Inflammatory macrophage treated with lipopolysaccharide for 4 hours (primary cell): ENCODE measurements at places on chromosomes 13 and 19.

DNA sequence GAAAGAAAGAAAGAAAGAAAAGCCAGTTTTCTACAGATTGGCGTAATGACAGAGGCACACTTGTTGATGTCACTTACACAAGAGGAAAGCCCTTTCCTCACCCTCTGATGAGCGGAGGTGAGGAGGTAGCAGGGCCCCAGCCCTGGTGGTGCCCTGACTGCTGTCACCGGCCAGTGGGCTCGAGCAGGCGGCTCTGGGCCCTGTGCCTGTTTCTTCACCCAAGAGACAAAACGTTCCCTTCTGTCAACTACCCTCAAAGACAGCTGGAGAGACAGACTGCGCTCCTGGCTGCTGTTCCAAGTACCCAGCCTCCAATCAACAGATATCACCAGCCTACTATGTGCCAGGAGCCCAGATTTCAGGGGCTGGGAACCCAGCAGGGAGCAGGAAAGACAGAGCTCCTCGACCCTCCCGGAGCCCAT lies 10.1 kb downstream of the EPS15L1 start:
- no peak for DNase-seq

DNA sequence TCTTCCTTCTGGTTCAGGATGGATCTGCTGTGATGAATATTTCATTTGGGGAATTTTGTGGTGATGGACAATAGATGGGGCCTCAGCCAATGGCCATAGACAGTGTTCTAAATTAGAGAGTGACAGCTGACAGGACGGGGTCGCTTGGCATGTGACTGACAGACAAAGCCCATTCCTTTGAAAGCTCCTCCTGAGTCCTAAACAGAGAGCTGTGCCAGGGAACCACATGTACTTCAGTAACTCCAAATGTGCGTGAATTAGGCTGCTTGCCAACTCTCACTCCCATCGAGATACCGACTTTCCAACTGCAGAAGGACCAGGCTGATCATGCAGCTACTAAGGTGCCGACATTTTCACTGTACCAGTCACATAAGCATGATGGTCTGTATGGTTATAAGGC lies 187.7 kb downstream of the SHISA2 start:
- DNase-seq, result no peak

GRCh38 chr13:40969169-40969901 lies 49.8 kb downstream of the ELF1 start:
- peak; percentile 76 for DNase-seq

DNA sequence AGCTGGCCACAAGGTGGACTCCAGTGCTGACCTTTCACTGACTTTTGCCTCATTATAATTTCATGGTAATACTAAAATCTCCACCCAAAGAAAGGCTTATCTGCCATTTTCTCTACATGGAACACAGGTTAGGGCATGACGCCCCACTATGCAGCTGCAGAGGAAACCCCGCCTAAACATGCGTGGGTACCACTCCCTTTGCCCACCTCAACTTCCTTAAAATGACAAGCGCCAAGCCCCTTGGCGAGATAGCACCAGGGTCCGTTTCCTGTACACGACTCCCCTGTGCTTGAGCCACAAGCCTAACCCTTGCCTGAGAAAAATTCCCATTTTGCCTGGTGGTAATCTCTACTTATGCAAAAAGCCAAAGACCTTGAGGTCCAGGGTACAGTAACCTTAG lies 36.0 kb upstream of the PABPC3 start:
- no peak for DNase-seq

DNA sequence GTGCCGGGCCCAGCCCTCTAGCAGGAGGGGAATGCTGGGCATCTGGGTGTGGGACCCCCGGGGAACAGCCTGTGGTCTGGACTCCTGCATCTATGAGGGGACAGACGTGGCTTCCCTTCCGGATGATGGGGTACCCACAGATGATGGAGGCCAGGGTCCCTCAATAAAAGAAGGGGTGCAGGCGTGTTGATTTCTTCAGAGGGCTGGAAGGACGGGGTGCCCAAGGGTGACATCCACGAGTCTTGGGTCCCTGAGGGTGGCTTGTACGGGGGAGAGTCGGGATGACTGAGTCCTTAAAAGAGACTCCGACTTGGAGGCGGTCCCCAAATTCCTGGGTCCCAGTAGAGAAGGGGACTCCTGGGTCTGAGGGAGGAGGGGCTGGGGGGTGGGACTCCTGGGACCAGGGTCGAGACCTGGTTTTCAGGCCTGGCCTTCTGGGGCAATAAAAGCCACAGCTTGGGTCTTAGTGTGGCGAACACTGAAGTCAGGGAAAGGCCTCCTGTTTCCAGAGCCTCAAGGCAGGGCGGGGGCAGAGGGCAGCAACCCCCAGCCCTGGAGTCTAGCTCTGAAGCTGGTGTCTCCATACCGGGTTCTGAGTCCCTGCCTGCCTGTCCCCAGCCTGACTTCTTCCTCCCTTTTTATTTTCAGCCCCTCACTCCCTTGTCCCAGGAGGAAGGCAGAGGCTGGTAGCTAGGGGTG lies 459 bp upstream of the GRIN2D start:
- DNase-seq, result no peak

DNA sequence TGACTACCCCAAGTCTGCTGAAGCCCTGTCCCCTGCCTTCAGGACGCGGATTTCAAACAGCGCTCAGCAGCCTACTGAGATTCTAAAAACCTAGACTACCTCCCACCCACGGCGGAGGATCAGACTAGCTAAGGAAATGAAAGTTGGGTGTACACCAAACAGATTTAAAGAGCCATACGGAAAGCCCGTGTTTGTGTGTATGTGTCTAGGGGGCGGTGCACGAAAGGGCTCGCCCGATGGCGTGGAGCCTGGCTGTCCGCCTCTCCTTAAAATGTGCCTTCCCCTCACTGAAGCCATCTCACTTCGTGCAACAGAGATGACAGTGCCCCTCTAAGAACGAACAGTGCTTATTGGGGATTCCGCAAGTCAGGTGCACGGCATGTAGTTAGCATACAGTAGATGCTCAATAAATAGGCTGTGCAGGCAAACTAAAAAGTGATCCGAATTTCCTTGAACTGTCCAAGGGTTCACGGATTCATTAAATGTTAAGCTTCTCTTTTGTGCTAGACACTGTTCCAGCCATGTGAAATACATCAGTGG lies 639 bp downstream of the LENG1 start:
- peak; percentile 68 for DNase-seq

DNA sequence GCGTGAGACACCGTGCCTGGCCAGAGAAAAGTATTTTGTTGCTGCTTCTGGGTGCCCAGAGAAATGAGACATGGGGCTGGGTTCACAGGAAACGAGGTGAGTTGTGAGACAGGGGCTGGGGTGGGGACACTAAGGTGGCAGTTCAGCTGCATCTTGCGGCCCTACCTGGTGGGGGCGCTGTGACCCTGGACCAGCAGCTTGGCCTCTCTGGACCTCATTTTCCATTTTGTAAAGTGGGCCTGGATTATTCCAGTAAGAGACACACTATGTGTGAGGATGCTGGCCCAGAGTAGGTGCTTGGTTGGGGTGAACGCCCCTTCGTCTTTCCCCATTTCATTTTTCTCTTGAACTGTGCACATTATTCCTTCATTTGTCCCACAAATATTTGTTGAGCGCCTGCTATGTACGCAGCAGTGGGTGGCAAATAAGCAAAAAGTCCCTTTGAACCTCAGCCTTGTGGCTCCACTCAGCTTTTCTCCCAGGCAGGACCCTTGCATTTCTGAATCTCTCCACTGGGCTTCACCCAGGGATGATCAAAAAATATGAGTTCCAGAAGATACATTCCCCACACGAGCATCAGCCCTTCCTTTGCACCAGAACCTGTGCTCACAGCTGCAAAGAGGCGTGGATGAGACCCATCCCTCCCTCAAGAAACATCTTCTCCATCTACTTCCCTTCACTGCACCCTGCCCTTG lies 26.6 kb upstream of the OR10H1 start:
- DNase-seq, result no peak

GRCh38 chr13:111552891-111553655 lies 232.6 kb downstream of the TEX29 start:
- DNase-seq, result no peak

DNA sequence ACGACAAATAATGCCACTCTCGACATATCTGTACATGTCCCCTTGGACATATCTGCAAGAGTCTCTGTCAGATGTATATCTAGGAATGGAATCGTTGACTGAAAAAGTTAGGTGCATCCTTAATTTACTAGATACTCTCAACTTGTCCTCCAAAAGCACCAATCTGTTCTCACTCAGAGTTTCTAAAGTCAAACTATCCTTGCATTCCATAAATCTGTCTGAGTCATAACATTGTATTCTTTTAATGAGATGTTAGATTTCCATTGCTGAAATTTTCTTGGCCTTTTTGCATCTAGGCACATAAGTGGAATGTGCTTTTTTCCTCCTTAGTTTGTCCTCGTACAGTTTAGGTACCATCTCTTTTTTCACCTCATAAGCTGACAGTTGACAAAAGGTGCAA lies 139.8 kb downstream of the PTPRS start:
- DNase-seq, result no peak

GRCh38 chr13:85080691-85081090 lies 718.5 kb downstream of the SLITRK6 start:
- no peak for DNase-seq

DNA sequence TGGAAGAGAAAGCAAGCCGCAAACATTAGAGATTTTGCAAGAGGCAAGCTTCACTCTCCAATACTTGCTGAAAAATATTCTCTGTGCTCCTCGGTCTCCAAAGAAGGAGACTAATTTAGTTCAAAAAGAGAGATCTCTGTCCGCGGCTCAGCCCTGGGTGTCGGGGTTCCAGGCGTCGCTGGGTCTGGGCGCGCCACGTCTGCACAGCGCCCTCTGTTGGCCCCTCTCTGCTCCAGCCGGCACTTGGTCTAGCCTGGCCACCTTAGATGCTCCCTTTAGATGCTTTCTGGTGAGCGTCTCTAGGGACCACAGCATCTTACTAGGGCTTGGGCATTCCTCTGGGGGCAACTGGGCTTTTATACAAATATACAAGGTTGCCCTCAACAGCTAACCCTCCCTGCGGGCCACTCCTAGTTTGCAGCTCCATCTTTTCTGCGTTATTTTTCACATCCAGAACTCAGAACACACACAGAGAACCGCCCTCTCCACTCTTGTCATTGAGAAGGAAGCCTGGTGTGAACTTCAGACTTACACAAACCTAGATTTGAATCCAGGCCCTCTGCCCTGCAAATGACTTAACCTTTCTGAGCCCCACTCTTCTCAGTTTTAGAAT lies 78.3 kb downstream of the CYSLTR2 start:
- DNase-seq, result peak; percentile 37

DNA sequence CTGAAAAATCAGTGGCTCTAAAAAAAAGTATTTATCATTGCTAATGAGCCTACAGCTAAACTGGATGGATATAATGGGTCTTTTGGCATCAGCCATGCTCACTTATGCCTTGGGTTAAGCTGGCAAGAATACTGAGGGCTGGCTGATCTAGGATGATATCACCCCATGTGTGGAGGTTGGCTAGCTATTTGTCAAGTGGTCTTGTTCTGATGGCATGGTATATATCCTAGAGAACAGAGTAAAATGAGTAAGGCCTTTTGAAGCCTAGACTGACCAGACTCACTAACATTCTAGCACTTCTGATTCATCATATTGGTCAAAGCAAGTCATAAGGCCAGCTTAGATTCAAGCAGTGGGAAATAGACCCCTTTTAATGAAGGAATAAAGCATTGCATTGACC lies 383.0 kb downstream of the SLITRK1 start:
- no peak for DNase-seq

DNA sequence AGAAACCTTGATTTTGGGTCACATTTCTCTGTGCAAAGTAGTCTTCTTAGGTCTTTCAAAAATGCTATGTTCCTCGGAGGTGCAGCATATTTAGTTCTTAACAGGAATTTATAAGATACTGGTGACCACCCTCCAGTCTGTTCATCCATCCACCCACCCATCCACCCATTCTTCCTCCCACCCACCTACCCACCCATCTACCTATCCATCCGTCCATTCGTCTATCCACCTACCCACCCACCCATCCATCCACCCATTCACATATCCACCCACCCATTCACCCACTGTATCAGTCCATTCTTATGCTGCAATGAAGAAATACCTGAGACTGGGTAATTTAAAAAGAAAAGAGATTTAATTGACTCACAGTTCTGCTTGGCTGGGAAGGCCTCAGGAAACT lies 74.9 kb downstream of the KCTD15 start:
- DNase-seq, result no peak

DNA sequence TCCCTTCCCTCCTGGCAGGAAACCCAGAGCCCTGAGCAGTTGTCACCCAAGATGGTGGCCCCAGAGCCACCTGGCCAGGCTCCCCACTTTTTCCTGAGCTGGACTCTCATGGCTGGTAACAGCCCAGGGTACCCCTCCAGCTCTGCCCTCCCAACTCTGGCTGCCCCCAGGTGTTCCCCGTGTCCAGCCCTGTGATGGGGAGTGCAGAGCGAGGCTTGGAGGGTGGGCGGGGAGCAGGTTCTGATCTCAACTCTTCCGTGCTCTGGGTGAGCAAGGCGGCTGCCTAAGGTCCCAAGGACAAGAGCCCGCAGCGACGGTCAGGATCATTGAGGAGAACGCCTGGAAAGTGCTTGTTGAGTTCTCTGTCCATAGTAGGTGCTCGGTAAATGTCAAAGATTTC lies 54.7 kb upstream of the GAS6 start:
- no peak for DNase-seq

DNA sequence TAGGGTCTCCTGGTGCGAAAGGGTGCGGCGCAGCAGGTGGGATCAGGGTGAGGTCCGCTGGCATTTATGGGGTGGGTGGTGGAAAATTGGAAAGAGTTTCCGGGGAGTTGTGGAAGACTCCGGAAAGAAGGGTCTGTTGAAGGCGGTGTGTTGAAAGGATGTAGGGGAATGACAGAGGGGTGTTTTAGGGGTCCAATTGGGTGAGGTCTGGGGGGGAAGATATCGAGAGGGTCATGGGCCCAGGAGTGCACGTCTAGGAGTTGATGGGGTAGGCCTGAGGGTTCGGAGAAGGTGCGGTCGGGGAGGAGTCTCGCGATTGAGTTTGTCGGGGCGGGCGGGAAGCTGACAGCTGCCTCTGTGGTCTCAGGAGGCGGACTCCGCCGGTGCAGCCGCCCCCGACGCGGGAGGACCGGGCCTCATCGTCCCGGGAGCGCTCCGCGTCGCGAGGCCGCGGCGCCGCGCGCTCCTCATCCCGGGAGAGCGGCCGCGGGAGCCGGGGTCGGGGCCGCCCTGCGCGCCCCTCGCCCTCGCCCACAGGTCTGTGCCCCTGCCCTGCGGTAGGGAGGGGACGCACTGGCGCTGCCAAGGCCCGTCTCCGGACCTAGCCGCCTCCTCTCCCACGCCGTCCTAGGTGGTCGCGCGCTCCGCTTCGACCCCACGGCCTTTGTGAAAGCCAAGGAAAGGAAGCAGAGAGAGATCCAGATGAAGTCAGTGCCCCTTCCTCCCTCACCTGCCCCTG lies 7.0 kb downstream of the PGLYRP1 start:
- no peak for DNase-seq

DNA sequence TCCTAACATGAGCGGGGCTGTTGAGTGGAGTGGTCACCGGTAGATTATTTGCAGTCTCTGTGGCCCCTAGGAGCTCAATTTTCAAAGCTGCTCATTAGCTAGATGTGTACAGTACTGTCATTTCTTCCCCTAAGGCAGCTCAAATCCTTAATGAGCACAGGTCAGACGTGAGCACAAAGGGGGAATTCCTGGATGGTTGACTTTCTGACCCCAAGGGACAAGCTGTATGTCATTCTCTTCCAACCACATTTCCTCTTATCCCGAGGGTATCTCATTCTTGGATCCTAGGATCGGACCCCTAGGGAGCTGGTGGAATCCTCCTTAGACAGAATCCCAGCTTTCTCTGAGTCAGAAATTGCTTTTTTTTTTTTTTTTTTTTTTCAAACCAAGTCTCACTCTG lies 5.7 kb upstream of the OR7G3 start:
- DNase-seq, result no peak

- DNase-seq, result no peak
Measured at GRCh38 chr13:98487522-98487921, 89.4 kb downstream of the STK24 start.

- peak; percentile 77 for DNase-seq
Measured at GRCh38 chr13:48595431-48596429, 58.0 kb upstream of the CYSLTR2 start.
